ENCODE measurements at places on chromosomes 16 and 17.

DNA sequence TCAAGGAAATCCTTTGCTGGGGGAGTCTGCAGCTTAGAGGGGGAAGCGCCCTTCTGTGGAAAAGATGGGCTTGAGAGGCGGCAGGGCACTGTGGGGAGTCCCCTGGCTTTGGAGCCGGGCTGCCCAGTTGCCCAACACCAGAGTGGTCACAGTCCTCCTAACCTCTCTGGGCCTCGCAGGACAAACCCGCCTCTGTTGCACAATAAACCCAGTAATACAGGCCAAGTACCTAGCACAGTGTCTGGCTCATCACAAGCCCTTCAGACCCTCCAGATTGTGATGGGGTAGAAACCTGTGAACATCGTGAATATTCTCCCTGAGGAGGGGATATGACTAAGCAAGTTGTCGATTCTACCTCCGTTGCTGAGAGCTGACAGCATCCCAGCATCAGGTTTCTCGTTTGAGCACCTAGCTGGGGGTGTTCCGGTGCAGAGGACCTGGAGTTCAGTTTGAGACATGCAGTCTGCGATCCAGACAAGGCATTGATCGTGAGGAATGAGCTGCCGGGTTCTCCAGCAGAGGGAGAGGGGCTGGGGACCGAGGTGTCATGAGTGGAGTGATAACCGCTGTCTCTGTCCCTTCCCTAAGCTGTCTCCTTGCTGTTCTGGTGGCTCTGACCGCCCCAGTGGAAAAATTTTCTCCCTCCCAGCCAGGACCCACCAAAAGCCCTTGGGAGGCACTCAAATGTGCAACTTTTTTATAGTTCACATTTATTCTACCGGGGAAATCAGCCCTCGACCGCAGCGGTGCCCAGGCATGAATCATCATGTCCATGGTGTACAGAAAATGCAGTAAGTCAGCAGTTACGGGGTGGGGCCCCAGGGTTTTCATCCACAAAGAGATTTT, 161.9 kb downstream of the WSCD1 start:
- DNase-seq, result no peak

DNA sequence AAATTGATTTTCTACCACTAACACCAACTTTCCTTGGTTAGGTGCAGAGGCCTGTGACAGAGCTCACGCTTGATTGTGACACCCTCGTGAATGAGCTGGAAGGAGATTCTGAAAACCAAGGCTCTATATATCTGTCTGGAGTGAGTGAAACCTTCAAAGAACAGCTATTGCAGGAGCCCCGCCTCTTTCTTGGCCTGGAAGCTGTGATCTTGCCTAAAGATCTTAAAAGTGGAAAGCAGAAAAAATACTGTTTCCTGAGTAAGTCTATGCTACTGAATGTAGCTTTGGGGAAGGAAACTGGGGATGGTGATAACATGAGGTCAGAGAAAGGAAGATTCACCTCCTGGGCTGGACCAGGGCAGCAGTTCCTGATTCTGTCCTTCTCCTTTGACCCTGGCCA, 38.3 kb downstream of the REXO5 start:
- DNase-seq, result no peak

GRCh38 chr17:63082273-63082861, 116.3 kb downstream of the TANC2 start:
- no peak for DNase-seq

GRCh38 chr16:53662072-53662471, 41.6 kb downstream of the RPGRIP1L start:
- no peak for DNase-seq

DNA sequence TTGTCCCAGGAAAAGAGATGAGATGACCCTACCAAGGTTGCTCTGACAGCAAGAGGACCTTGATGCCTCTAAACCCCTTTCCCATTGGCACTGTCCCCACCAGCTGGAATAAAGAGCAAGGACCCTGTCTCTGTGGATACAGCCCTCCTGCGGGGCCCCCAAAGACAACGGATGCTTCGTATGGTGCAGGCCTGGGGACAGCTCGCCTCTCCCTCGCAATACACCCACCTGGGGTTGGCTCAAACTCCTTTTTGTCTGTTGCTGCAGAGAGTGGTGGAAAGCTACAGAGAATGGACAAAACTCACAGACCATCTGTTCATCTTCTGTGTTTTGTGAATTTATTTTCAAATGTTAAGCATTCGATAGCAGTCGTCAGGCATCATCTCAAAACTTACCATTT, 27.6 kb upstream of the CACNG3 start:
- DNase-seq, result no peak

- no peak for DNase-seq
Observed at GRCh38 chr16:81680444-81681275, 98.4 kb upstream of the PLCG2 start.
